Activated CD8-positive, alpha-beta memory T cell treated with anti-CD3 and anti-CD28 coated beads for 1 hour (primary cell): ENCODE measurements at places on chromosomes 2 and 18.

DNA sequence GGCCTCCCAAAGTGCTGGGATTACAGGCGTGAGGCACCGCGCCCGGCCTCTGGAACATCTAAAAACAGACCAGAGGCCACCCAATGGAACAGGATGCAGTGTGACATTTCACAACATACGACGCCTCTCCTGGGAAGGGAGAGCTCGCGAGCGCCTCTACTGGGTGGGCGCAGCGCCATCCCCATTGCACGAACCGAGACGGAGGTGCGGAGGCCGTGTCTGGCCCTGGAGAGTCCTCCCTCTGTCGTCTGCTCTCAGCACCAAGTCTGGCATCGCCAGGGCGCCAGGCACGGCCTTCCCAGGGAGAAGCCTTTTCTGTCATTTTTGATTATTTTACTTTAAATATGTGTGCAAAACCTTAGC, 9.4 kb upstream of the GBX2 start:
- no peak for DNase-seq

- no peak for DNase-seq
Measured at GRCh38 chr2:160635488-160635887, 141.9 kb upstream of the RBMS1 start.

DNA sequence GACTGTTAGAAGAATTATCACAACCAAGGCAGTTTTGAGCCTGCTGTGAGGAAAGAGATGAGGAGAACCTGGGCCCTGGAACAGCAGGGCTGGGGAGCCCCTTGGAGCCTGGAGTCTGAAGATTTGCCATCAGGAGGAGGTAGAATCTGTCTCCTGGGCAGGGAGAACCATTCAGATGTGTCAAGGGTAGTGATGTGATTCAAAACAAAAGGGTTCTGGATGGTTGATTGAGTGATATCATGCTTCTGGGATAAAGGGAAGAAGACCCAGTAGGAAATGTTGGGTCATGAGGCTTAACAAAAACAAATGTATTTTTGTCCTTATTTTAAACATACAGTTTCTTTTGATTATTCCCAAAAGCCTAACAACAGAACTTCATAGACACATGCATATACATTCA, 28.6 kb downstream of the RNF144A start:
- DNase-seq = no peak

DNA sequence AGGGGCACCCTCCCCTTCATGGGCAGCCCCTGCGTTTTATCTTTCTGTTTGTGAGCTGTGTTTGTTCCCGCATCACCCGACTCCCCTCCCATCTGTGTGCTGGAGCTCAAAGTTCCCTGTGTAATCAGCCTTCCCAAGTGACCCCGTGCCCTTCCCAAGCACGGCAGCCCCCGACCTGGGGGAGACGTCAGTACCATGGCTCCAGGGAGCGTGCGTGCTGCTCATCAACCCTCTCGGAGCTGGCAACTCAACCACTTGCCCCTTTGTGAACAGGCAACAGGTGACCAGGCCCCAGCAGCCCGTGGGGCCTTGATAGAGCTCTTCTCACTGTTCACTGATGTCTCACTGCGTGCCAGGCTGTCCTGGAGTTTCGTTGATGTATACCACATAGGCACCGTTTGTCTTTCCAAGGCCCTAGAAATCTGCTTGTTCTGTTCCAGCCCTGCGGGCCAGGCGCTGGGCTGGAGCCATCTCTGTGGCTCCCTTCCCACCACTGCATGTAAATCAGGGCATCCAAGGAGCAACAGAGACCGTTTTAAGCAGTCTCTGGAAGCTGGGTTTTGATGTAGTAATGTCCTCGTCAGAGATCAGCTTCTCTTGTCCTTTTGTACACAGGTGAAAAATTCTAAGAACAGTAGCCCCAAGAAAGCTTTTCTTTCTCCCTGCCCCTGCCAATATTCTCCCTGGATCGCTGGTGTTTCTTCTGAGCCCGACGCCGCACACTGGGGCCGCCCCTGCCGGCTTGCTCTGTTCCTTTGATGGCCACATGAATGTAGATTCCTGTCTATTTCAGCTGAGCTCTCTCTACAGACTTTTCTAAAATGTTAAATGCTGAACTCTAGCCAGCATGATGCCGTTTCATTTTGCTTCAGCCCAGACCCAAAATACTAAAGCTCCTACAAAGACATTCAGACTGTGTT, 107.0 kb upstream of the PTPRM start:
- DNase-seq = no peak

GRCh38 chr2:213524164-213524563, 239.9 kb downstream of the SPAG16 start:
- DNase-seq = no peak

- no peak for DNase-seq
Measured at GRCh38 chr2:48328942-48329723, 200.8 kb upstream of the STON1 start.

- no peak for DNase-seq
Measured at GRCh38 chr2:204486805-204487204, 58.5 kb upstream of the PARD3B start.

- DNase-seq = no peak
Measured at GRCh38 chr2:73408198-73408597, 22.6 kb downstream of the ALMS1 start.

- DNase-seq = no peak
Measured at GRCh38 chr2:45278365-45279078, 269.3 kb upstream of the SIX2 start.

DNA sequence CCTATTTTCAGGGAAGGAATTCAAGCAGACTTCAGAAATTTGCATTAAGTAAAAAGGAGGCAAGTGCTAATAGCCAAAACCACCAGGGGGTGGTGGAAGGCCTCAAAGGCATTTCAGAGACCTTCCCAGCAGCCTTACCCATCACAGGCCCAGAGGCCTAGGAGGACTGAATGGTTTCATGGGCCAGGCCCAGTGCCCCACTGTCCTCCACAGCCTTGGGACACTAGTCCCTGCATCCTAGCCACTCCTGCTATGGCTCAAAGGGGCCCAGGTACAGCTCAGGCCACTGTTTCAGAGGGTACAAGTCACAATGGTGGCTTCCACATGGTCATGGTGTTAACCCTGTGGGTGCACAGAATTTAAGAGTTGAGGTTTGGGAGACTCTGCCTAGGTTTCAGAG, 58.6 kb upstream of the CHAC2 start:
- no peak for DNase-seq
